ENCODE measurements at places on chromosomes 3 and 15. TPM values are rescaled to one million over a fixed set of nuclear protein-coding genes. Genes with fewer than 3 reads are reported as not detected.

Gene CDCP1
- total RNA-seq = 23.0 TPM

Gene COLQ
- 0.40 TPM for total RNA-seq

Gene ALG1L2
- not detected for total RNA-seq

Gene BTD
- total RNA-seq = 33.0 TPM

Gene CERS3
- not detected for total RNA-seq
